ENCODE measurements at places on chromosomes 12 and 14. TPM values are rescaled to one million over a fixed set of nuclear protein-coding genes. Genes with fewer than 3 reads are reported as not detected.

- no peaks in the 10 kb centered on the region for H3K27me3 ChIP-seq
- no peak overlapping the region for H3K27ac ChIP-seq
- DNase-seq: no peak
- H3K4me1 ChIP-seq: no peaks in the 10 kb centered on the region
- no peaks in the 10 kb centered on the region for H3K36me3 ChIP-seq
Observed at GRCh38 chr12:18620986-18621385, 116.8 kb downstream of the PLCZ1 start.

DNA sequence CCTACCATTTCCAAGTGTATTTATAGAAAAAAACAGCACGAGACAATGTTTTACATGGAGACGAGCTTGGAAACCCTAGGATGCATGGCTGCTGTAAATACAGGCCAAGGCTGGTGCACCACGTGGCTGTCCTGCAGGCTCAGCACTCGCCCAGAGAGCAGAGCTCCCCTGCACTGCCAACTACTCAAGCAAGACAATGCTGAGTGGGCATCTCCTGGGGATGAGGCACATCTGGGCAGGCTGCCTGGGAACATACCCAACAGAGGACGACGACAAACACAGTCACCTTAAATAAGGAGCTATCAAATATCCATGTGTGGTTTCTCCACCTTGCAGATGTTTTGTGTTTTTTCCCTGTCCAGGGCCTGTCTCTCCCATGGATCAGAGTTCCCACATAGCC is 128.3 kb upstream of the PRMT8 start:
- H3K27me3 ChIP-seq: peaks cover 15% of the 10 kb centered on the region
- H3K4me1 ChIP-seq: peaks cover 2% of the 10 kb centered on the region
- H3K27ac ChIP-seq: no peak overlapping the region
- no peak overlapping the region for H3K4me3 ChIP-seq
- DNase-seq: no peak
- H3K36me3 ChIP-seq: no peaks in the 10 kb centered on the region

DNA sequence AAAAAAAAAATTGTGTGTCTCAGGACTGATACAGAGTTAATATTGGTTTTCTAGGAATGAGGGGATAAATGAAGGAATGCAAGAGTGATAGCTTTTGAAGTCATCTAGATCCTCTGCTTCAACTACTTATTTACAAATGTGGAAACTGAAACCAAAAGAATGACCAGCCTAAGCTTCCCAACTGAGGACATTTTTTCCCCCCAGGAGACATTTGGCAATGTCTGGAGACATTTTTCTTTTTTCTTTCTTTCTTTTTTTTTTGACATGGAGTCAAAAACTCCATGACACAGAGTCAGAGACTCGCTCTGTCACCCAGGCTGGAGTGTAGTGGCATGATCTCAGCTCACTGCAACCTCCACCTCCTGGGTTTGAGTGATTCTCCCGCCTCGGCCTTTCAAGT is 15.3 kb downstream of the DLK1 start:
- no peaks in the 10 kb centered on the region for H3K27me3 ChIP-seq
- no peaks in the 10 kb centered on the region for H3K4me1 ChIP-seq
- DNase-seq: no peak
- H3K27ac ChIP-seq: no peak overlapping the region

DNA sequence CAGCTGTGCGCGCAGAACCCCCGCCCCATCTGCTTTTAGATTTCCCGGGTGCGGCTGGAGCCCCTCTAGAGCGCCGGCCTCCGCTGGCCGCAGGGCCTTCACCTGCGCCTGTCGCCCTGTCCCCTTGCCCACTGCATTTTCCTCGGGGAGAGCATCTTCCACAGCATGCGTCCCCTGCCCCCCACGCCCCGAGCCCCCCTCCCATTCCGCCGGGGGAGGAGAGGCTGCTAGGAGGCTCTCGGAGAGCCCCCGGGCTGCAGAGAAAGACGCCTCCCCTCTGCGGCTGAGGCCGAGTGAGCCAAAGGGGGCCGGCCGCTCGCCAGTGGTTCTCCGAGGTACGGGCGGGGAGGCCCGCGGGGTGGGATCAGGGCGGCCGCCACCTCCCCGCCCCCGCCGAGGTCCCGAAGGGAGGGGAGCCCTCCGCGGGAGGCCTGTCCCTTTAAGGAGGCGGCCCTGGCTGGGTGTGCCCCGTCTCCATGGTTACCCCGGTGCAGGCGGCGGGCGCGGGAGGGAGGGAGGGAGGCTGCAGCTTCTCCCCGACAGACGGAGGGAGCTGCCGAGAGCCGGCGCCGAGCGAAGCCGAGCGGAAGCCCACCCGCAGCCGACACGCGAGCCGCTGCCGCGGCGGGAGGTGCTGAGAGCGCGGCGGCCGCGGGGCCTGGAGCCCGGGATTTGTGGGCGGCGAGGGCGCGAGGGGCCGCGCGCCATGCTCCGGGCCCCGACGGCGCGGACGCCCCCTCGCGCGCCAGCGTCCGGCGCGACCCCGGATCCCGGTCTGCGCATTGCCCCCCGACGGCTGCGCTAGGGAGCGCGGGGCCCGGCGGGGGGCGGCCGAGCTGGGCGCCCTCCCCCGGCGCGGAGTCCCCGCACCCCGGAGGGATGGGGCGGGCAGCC is at the start of gene KCNH3:
TSS of gene KCNH3 (plus strand) at position 521 of the 894 bp plus-strand sequence. CDS start 387 bp downstream, outside the sequence.
- peak within 1 kb of the TSS; percentile 34 for H3K4me3 ChIP-seq
- no peak within 1 kb of the TSS for H3K27ac ChIP-seq
- peak; percentile 86 for DNase-seq
- peaks cover 22% of the 10 kb centered on the region for H3K27me3 ChIP-seq
- no peaks in the 10 kb centered on the region for H3K4me1 ChIP-seq
- no peaks in the 10 kb centered on the region for H3K36me3 ChIP-seq

DNA sequence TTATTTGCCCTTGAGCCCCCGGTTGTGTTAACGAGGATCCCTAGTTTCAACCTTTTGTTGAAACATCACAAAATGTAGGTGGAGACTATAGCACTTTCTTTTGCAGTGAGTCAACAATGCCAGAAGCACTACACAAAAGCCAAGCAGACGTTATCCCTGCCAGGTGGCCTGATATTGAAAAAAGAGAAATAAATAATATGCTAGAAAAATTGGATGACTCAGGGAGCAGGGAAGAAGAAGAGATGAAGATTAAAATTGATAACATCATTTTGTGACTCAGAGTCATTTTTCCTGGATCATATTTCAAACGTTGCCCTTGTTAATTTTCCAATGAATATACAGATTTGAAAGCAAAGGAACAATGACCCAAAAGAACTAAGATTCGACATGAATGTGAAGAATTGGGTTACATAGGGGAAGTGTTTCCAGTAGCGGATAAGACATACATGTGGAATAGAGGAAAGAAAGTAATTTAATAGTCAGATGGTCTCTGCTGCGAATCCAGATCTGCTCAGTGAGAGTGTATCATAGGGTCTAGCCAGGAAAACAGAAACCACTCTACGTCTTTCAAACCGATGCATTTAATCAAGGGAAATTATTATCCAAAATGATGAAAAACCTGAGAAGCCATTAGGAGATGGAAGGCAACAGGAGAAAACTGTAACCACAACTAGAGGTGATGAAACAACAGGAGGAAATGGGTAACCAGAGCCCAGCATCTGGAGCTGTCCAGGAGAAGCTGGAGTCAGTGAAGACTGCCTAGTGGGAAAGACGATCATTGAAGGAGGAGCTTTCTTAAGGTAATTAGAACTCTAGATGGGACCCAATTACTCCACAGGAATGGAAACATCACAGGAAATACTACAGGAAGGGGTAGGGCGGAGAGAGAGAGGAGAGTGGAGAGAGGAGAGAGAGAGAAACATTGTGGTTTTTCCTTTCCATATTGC is 57.9 kb downstream of the RERG start:
- no peak overlapping the region for H3K4me3 ChIP-seq
- no peaks in the 10 kb centered on the region for H3K36me3 ChIP-seq
- no peak overlapping the region for H3K27ac ChIP-seq
- no peak for DNase-seq
- H3K4me1 ChIP-seq: no peaks in the 10 kb centered on the region
- peaks cover 2% of the 10 kb centered on the region for H3K27me3 ChIP-seq

DNA sequence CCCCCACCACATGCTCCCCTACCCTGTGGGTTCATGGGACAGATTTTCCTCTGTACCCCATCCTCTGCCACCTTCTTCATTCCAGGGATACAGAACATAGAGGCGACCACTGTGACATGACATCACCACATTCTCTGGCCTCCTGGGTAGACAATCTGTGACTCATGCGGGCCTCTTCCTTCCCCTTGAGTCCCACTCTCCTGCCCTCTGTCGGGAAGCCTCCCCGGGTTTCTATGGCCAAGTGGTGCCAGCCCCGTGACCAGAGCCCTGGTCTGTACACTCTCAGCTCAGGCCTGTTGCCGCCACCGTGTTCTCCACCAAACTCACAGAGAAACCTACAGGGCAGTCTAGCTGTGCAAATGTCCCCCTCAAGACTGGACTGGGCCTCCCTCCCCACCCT is 8.0 kb downstream of the CLMN start:
- H3K27me3 ChIP-seq: peaks cover 20% of the 10 kb centered on the region
- H3K36me3 ChIP-seq: no peaks in the 10 kb centered on the region
- no peak overlapping the region for H3K4me3 ChIP-seq
- DNase-seq: no peak
- no peak overlapping the region for H3K27ac ChIP-seq

The NGB gene
- not detected for total RNA-seq

GRCh38 chr14:68766299-68767247 is 26.3 kb downstream of the ZFP36L1 start:
- H3K4me1 ChIP-seq: peaks cover 14% of the 10 kb centered on the region
- no peak for DNase-seq
- no peaks in the 10 kb centered on the region for H3K27me3 ChIP-seq
- H3K4me3 ChIP-seq: no peak overlapping the region

DNA sequence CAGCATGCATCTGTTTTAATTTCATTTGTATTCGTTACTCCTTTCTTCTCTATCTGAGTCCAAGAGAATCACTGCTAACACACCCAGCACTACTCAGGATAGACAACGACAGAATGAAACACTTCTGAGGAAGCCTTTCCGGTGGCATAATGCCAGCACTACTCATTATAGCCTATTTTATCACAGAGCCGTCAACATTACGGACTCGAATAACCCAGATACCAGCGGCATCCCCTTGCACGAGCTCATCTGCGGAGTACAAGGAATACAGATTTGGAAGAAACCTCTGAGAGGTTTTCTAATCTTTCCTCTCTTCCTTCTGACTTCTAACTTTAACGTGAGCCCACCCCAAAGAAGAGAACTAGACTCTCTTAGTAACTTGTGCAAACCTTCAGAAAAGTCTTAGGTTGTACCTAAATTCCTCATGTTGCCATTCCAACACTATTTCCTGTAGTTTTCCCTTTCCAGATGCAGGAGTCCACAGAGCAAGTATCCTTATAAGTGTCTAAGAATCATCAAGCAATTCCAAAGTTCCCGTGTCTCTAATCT is 248.1 kb downstream of the APAF1 start:
- no peak overlapping the region for H3K4me3 ChIP-seq
- no peak overlapping the region for H3K27ac ChIP-seq
- no peak for DNase-seq
- peaks cover 62% of the 10 kb centered on the region for H3K27me3 ChIP-seq
- H3K4me1 ChIP-seq: no peaks in the 10 kb centered on the region

The PIP4K2C gene
- total RNA-seq: 25.9 TPM

GRCh38 chr14:99724196-99724891 is 40.2 kb downstream of the CYP46A1 start:
- H3K27ac ChIP-seq: no peak overlapping the region
- no peak overlapping the region for H3K4me3 ChIP-seq
- DNase-seq: no peak

DNA sequence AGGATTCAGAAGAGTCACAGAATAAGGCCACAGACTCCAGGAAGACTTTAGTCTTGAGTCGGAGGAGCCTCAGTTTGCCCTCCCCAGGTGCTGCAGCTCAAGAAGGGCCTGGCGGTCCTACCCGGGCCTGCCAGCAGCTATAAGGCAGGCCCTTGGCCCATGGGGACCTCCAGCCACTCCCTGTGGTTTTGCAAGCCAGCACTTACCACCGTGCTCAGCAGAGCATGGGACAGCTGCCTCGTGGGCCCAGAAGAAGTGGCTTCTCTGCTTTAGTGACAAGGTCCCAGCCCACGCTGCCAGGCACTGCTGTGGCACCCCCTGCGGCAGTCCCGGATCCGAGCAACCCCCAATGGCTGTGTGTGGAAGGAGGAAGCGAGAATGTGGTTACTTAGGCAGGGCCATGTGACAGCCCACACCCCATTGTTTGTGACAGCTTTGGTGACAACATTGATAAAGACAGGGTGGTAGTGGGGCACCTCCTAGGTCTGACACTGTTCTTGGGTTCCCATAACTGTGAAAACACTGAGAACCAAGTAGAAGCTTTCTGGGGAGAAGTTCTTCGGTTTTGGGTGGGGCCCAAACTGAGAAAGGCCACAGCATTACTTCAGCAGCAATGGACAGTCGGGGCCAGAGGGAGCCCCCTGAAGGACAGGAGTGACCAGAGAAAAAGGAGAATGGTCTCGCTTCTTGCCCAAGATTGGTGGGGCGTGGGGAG is at the start of gene SELPLG:
TSS of gene SELPLG (minus strand) at position 361 of the 715 bp plus-strand sequence. CDS start 9,587 bp downstream, outside the sequence.
- no peaks in the 10 kb centered on the region for H3K27me3 ChIP-seq
- H3K36me3 ChIP-seq: peaks cover 6% of the 10 kb centered on the region
- peak within 1 kb of the TSS; percentile 87 for H3K4me3 ChIP-seq

- DNase-seq: no peak
- H3K27ac ChIP-seq: no peak overlapping the region
- H3K36me3 ChIP-seq: no peaks in the 10 kb centered on the region
- no peaks in the 10 kb centered on the region for H3K4me1 ChIP-seq
Observed at GRCh38 chr14:24883576-24883975, 166.4 kb downstream of the STXBP6 start.

The WIF1 gene
- not detected for total RNA-seq

The CSAD gene
- 26.0 TPM for total RNA-seq

Data from natural killer cell treated with Interleukin-12 subunit alpha and Interleukin-12 subunit beta and Interleukin-15 and Interleukin-18, amount 100 ng/mL, for 72 hours (primary cell).